ENCODE measurements at places on chromosomes 11 and 22. TPM values are rescaled to one million over a fixed set of nuclear protein-coding genes. Genes with fewer than 3 reads are reported as not detected.

- no peak for DNase-seq
Observed at GRCh38 chr22:20663941-20664593, 109.8 kb upstream of the SERPIND1 start.

DNA sequence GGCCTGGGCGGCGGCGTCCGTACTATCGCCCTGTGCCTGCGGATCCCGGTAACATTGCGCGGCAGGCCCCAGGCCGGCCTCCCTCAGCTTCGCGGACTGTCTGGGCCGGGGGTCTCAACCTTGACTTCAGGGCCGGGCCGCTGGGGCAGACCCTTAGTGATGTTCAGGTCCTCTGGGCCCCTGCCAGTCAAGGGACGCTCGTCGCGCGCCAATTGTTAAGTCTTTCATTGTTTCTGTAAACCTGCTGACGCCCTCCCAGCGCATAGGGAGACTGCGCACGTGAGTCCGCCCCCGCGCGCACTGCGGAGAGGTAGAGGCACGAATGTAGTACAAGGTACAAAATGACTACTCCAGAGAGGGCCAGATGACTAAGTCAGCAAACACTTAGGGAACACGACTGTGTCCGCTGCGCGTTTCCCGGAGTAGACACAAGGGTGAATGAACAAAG, 451 bp upstream of the HDHD5 start:
- DNase-seq: no peak

DNA sequence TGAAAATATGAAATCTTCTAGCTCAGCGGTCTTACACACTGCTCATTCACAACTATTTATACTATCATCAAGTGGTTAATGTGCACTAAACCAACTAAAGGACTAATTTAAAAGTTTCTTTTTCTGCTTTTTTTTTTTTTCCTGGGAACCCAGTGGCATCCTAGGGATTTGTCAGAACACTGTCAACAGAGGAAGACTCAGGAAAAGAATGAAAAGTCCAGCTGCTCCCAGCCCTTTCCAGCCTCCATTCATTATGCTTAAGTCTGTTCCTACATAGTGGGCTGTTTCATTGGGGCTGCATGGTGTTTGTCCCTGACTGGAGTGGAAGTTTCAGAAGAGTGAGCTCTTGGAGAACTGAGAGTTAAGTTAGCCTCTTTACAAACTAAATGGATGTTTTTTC, 391.1 kb downstream of the AASDHPPT start:
- no peak for DNase-seq

- DNase-seq: no peak
Observed at GRCh38 chr11:75147875-75148263, 3.0 kb upstream of the SLCO2B1 start.

- DNase-seq: no peak
Observed at GRCh38 chr11:66227700-66228099, 40.7 kb upstream of the RAB1B start.

DNA sequence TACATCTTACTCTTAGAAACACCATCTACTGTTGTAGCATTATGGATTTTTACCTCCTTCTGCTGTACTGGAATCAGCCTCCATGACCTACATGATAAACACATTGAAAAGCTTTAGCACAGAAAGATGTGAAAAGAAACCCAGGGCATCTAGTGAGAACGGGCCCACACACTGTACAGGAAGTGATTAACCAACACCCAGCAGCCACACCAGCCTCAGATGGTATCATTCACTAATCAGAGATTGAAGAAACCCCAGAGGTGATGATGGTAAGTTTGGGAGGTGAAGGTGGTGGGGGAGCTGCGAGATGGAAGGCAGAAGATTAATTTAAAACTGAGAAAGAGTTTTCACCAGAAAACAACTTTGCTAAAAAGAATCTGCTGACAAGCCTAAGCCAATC, 46.1 kb downstream of the RASSF10 start:
- DNase-seq: no peak

DNA sequence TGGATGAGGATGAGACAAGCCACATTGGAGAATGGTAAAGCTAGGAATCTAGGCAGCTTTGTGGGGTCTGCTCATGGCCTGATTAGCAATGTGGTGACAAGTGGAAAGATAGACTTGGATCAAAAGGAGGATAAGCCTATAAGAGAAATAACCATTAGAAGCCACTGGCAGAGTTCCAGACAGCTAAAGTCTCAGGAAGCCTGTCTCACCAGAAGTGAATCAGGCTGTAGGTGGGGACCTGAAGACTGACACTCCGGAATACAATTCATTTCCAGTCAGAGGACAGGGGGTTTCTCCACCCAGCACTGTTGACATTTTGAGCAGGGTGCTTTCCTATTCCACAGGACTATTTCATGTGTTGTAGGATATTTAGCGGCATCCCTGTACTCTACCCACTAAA, 129.7 kb downstream of the ARHGAP42 start:
- no peak for DNase-seq

GRCh38 chr11:86692317-86692716, 19.9 kb upstream of the ME3 start:
- DNase-seq: no peak

MALAT1 gene
- polyA plus RNA-seq: 2,965 TPM

CEP126 gene
- 6.5 TPM for polyA plus RNA-seq
